ENCODE measurements at places on chromosomes 11 and 22. TPM values are rescaled to one million over a fixed set of nuclear protein-coding genes. Genes with fewer than 3 reads are reported as not detected.

The SCUBE1 gene
- 20.9 TPM for total RNA-seq

The OR4C3 gene
- total RNA-seq = not detected

The TYR gene
- not detected for total RNA-seq

GRCh38 chr11:20159466-20160381, 551 bp downstream of the DBX1 start:
- no peak for DNase-seq

- DNase-seq = peak; percentile 44
These were observed 10.2 kb upstream of the SF1 start for GRCh38 chr11:64788321-64789215.

DNA sequence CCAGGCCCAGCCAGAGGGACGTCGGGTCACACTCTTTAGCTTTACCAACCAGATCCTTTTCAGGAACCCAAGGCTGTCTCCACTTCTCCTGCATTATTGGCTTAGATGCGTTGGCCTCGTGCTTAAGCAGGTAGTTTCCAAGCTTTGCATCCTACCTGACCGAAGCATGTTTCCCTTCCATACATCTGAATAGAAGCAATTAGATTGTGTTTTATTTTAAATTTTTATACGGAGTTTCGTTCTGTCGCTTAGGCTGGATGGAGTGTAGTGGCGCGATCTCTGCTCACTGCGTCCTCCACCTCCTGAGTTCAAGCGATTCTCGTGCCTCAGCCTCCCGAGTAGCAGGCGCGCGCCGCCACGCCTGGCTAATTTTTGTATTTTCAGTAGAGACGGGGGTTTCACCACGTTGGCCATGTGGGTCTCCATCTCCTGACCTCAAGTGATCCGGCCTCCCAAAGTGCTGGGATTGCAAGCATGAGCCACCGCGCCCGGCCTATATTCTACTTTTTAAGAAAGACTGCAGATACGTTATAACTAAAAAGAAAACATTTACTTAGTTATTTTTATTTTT, 677 bp downstream of the DYNC2H1 start:
- DNase-seq = peak; percentile 27

GRCh38 chr11:128238521-128239265, 348.7 kb downstream of the ETS1 start:
- no peak for DNase-seq

- DNase-seq = peak; percentile 49
These were observed 14.1 kb downstream of the CSDC2 start for GRCh38 chr22:41574847-41575381.

DNA sequence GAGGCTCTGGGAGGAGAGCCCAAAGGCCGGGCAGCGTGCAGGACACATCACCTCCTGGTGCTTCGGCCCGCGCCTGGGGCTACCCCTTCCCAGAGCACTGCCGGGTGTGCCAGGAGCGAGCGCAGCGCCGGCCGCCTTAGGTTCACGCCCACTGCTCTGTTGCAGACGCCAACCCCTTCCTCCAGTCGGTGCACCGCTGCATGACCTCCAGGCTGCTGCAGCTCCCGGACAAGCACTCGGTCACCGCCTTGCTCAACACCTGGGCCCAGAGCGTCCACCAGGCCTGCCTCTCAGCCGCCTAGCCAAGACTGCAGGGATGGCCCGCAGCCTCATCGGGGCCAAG, 79.0 kb downstream of the MED15 start:
- no peak for DNase-seq

Data from mucosa of descending colon (tissue), 3 donors.